NCI-H1048 (cell line): ENCODE measurements at places on chromosomes 7 and 10.

- DNase-seq, result no peak
Measured at GRCh38 chr10:48809261-48809660, 124.6 kb downstream of the WDFY4 start.

DNA sequence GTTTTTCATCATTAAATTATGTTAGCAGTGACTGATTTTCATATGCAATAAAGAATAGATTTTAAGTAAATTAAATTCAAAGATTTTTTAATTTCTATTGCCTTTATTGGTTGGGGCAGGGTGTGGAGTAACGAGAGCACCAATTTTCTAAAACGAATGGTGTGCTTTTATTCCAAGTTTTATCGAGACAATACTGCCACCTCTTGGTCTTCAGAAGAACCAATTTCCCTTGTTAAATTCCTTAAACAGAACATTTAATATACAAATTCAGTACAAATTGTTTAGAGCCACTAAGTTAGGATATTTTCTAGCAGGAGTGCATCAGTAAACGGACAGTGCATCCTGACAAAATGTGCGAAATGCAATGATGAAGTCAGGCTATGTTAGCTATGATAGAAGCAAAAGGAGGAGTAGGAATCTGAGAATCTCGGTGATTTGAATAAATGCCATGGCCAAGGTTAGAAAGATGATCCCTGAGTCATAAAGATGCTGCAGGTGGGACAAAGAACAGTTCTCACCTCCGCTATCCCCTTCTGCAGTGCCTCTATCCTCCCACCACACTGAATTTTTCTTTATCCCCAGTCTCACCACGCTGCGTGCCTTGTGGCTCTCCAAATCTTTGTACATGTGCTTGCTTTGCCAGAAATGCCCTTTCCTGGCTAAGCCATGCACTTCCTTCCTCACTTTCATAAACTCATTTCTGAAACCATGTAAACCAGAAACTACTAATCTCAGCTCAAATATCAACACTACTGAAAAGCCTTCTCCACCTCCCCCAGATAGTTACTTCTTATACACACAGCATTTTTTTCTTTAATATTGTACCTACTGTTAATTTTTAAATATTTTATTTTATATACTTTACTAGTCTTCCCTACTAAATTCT lies 31.9 kb upstream of the AGBL3 start:
- no peak for DNase-seq

DNA sequence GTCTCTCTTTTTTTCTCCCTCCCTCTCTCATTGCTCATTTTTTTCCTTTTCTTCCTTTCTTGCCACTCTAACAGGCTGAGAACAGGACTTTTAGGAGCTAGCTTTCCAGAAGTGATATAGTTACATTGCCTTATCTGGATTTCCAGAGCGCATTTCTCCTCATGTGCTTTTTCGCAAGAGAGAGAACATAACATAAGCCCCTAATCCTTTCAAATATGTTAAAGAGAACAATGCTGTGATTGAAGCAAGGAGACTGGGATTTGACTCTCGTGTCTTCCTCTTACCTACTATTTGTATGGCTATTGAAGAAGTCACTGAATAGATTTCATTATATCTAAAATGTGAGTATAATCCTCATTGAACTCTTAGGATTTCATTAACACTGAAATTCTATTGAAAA lies 101.2 kb upstream of the PRPS1L1 start:
- no peak for DNase-seq

DNA sequence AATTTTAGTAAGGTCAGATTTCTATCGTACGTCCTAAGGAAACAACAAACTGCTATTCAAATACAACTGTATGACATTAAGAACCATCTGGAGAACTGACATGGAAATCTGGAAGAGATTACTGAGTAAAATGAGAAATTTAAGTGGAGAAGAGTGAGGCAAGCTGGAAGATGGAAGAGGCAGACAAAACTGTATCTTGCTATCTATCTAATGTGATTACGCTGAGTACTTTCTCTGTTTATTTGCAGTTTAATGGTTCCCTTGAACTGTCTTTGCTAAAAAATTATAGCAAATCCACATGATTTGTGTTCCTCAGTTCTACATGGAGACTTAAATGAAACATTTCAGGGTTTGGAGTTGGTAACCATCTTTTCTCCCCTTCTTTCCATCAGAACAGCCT lies 927.1 kb upstream of the MBL2 start:
- DNase-seq, result no peak

DNA sequence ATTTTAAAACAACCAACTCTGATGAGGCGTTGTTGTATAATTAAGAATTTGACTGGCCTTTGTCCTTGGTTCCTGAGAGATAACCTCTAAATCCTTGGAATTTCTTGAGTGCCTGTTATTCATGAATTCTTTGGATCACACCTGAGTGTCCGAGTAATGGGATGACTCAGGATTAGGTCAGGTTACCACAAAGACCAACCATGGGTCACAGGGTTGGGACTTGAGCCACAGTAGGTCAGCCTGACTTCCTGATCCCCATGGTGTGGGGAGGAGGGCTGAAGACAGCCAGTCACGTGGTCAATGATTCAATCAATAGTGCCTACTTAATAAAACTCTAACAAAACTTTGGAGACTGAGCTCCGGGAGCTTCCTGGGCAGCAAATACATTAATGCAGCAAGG lies 192.5 kb downstream of the GFRA1 start:
- no peak for DNase-seq

DNA sequence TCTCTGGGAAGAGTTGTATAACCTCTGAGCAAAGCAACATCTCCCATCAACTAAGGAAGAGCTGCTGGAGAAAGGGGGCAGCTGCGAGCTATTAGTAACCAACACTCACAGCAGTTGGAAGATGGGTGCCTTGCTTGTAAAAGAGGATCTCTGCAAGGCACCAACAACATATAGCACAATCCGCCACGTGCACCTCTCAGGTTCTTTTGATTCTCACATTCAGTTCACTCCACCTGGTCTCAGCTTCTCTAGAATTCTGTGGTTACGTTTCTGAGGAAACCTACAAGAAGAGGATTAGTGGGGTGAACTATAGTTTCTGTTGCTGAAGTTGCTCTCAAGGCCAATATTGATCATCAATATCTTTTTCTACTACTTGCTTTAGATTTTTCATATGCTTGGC lies 117.1 kb downstream of the RPS24 start:
- no peak for DNase-seq

GRCh38 chr7:148623586-148624282 lies 33.2 kb downstream of the C7orf33 start:
- DNase-seq, result no peak

DNA sequence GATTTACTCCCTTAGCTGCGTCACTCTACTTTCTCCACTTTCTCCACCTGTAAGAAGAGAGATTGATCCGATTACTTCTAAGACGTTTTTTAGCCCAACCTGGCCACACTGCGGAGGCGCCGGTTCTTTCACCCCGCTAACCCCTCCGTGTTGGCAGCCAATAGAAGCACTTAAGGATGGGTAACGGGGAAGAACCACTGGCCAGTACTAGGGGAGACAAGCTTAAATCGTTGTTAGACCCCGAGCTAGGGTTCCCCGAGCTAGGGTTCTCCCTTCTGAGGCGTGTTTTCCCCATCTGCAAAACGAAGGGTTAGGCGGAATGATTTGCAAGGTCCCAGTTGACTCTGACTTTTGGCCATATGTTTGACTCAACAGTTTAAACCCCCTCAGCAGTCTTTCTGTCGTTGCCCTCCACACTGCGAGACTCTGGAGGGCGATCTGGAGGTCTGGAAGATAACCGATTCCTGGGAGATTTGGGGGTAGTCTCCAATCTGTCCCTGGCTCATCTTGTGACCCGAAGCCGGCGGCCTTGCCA lies 644 bp downstream of the UMAD1 start:
- DNase-seq, result no peak

GRCh38 chr7:24221500-24221899 lies 62.5 kb upstream of the NPY start:
- DNase-seq, result no peak

GRCh38 chr10:5334196-5334880 lies 30.4 kb upstream of the UCN3 start:
- no peak for DNase-seq

DNA sequence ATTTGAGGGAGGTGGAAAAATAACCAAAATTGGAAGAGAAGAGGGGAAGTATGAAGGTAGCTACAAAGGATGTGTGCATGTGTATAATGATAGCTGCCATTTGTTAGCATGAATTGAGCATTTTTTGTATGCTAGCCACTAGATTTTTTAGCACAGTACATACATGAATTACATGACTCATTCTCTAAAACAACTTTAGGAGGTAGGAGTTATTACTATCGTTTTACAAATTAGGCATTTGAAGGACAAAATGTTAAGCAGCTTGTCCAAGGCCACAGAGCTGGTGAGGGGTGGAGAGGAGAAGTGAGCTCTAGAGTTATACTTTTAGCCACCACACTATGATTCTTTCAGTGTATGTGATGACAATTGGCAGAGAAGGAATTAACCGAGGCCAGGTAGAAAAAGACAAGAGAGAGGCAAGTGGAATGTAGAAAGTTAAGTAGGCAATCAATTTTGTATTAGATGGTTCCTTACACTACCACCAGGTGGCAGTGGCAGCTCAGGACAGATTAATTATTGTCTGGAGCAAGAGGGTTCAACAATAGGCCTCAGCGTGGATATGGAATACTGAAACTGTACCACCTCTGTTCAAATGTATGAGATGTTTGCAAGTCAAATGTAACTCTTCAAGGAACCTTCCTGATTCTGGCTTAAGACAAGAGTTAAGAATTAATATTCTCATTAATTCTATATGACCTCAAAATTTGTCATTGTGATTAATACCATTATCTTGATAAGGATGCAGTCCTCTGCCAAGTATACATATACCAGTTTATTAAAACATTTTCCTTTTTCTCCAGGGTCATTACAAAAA lies 128.0 kb downstream of the MBL2 start:
- DNase-seq, result no peak

DNA sequence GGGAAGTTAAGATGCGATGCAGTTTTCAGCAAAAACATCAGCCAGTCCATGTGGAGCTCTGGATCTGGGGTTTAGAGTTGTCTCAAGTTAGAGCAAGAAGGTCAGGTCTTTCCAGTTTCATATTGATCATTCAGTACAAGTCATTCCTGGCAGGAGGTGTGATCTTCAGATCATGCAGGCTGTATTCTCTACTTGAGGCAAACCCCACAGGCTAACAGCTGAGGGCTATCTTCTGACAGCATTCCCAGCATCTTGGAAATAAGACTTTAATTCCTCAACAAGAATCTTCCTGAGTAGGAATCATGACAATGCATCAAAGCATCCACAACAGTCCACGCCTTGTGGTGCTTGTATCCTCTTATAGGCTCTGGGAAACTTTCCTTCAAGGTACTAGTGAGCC lies 94.9 kb upstream of the ZNF438 start:
- no peak for DNase-seq

DNA sequence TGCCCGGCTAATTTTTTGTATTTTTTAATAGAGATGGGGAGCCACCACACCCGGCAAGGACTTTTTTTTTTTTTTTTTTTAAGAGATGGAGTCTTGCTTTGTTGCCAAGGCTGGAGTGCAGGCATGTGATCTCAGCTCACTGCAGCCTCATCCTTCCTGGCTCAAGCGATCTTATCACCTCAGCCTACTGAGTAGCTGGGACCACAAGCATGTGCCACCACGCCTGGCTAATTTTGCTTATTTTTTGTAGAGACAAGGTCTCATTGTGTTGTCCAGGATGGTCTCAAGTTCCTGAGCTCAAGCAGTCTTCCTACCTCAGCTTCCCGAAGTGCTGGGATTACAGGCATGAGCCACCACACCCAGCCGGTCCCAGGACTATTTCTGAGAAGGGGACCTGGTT lies 9.3 kb upstream of the MCU start:
- no peak for DNase-seq

- DNase-seq, result no peak
Measured at GRCh38 chr10:17872191-17873091, 63.3 kb downstream of the MRC1 start.

GRCh38 chr7:105985672-105986215 lies 22.7 kb downstream of the CDHR3 start:
- no peak for DNase-seq

- DNase-seq, result no peak
Measured at GRCh38 chr7:130956417-130957136, 222.6 kb upstream of the KLF14 start.

DNA sequence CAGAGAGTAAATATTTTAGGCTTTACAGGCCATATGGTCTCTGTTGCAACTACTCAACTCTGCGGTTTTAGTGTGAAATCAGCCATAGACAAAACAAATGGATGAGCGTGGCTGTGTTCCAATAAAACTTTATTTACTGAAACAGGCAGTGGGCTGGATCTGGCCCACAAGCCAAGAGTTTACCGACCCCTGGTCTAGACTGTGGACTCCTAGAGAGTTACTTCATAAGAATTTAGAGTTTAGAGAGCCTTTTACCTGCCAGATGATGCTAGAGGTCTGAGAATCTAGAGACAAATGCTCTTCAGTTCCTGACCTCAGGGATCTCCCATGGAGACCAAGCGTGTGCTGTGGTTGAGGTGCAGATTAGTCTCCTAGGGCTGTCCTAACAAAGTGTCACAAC lies 174.8 kb downstream of the PTEN start:
- no peak for DNase-seq

DNA sequence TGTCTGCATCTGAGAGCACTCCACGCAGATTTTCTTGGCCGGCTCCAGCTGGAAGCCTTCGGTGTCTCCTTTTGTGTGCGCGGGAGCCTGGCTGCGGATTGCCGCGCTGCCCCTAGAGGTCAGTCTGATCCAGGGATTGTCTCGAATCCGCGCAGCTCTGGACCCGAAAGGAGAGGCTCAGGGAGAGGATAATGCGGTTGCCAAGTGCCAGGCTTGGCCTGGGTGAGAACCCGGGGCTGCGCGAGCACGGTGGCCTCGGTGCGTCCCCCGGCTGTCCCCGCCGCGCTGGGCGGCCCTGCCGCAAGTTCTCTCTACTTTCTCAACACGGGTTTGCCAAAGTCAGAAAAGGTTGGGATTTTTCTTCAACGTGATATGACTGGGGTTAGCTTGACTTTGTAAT lies 140.9 kb downstream of the ADCYAP1R1 start:
- peak; percentile 45 for DNase-seq

DNA sequence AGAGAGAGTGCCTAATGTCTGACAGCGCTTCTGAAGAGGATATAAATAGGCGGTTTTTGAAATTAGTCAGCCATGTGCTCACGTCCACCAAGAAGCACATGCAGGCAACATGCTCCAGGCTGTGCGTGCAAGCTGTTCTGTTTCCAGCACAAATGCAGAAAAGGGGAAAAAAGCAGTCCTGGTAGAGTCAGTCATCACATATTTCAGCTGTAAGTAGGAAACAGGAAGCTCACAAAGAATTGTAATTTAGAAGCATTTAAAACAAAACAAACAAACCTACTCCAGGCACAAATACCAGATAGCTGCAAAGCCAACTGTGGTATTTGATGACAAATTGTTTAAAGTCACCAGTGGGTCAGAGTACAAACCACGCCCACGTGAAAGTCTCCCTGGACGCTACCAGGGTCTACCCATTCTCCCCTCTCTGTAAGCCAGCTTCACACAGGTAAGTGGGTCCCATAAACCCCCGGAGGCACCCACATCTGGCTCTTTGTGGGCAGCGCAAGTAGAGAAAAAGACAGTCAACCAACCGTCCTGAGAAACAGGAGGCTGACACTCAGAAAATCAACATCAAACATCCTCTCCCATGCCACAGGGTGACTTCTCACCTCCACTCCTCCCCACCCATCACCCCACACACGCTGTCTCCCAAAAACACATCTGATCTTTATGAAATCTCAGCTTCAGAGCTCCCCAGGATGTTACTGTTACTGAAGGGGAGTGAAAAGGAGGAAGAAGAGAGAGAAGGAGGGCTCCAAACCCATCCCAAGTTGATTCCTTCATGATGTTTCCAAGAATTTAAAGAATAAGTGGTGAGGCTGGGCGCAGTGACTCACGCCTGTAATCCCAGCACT lies 186.4 kb downstream of the FAM107B start:
- no peak for DNase-seq

GRCh38 chr10:48197236-48197899 lies 77.1 kb downstream of the FRMPD2 start:
- no peak for DNase-seq
